SIG-M5 (cell line): ENCODE measurements at places on chromosomes 6 and 20.

DNA sequence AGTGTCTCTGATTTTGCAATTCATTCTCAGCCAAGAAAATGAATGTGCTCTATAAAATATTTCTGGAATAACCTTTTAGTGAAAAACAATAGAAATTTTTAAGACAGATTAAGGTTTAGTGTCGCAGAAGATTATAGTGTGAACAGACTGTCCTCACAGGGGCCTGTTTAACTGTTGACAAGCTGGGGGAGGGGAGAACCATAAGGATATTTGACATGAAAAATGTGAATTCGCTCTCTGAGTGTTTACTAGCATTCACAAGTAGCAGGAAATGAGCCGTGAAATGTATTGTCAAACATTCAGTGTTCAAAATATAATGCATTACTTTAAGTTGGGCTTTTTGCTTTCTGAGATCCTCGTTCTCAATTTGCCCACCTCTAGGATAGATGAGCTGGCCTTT lies 134.8 kb upstream of the TSHZ2 start:
- DNase-seq, result no peak

GRCh38 chr20:11301699-11302098 lies 616.0 kb upstream of the BTBD3 start:
- DNase-seq, result no peak

- DNase-seq, result no peak
These were observed 28.1 kb upstream of the SLC22A23 start for GRCh38 chr6:3484946-3485345.

DNA sequence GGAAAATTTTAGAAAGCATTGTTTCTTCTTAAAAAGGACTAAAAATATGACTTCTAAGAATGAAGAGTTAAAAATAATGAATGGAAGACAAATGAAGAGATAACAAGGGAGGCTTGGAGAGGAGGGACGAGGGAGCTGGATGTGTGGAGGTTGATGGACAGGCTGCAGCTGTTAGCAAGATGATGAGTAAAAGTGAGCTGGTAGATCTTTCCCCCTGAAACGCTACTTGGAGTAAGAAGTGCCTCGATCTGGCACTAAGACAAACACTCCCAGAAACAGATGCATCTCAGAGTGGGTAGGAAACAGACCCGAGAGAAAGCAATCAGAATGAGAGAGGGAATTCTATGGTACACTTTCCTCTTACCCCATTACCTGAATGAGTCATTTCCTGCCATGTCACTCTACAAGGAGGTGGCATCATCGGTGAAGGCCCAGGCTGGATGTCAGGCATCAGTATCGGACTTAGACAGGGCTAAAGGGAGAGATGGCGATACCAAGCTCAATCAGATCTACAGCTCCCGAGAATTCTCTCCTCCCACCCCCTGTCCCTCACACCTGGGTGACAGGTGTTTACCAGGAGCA lies 154.1 kb upstream of the BMP2 start:
- DNase-seq, result no peak

DNA sequence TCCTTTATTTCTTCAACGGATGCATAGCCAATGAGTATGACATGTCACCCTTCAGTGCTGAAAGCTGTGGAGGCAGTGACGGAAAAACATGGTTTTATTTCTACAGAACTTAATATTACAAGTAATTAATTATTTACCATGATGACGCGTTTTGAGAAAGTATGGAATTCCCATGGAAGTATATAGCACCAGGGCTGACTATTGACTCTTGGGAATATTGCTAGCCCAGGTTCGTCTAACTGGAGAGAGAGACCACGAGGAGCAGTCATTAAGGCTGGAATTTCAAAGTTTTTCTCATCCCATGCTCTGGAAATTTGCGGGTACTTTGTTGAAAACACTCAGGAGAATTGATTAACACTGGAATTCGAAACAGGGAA lies 155.2 kb upstream of the PRSS16 start:
- no peak for DNase-seq
